ENCODE measurements at places on chromosomes 2 and 18. TPM values are rescaled to one million over a fixed set of nuclear protein-coding genes. Genes with fewer than 3 reads are reported as not detected.

Gene ALPI
- not detected for total RNA-seq

Gene TPO
- not detected for total RNA-seq

Gene VWC2L
- not detected for total RNA-seq

Gene MARCO
- total RNA-seq = not detected

Gene CXCR4
- total RNA-seq = 0.85 TPM

Gene GKN1
- total RNA-seq = 0.45 TPM

Gene FSHR
- total RNA-seq = not detected
